ENCODE measurements at places on chromosomes 12 and 14. TPM values are rescaled to one million over a fixed set of nuclear protein-coding genes. Genes with fewer than 3 reads are reported as not detected.

DNA sequence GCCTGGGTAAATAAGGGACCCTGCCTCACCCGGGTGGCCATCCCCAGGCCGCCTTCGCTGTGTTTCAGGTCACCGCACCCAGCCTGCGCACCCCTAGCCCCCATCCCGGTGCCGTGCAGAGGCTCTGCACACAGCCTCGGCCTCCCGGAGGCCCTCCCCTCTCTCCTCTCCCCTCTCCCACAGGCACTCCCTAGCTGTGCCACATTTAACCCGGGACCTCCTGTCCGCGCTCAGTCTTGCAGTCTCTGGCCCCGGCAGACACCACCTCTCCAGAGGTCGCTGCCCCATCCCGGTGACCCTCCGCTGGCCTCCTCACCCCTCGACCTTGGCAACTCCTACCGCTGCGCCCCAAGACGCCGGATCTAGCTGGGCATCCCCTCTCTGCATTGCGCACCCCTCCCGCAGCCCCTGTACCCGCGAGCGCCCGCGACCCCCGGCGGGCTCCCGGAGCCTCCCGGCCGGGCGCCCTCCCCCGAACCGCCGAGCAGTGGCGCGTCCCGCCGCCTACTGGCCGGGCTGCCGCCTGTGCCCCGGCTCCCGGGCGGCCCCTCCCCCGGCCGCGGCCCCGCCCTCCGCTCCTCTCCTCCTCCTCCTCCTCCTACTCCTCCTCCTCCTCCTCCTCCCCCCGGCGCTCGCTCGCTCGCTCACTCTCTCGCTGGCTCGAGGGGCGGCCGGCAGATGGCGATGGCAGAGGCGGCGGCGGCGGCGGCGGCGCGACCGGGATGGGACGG lies 120.7 kb downstream of the AACS start:
- no peaks in the 10 kb centered on the region for H3K36me3 ChIP-seq
- H3K4me1 ChIP-seq = no peaks in the 10 kb centered on the region
- H3K27ac ChIP-seq = no peak within 1 kb of the TSS
- peak within 1 kb of the TSS; percentile 14 for H3K4me3 ChIP-seq
- peaks cover 53% of the 10 kb centered on the region for H3K27me3 ChIP-seq

GRCh38 chr12:93978553-93978952 lies 169.8 kb upstream of the PLXNC1 start:
- H3K4me1 ChIP-seq = no peaks in the 10 kb centered on the region
- no peak overlapping the region for H3K27ac ChIP-seq
- no peak overlapping the region for H3K4me3 ChIP-seq
- no peaks in the 10 kb centered on the region for H3K27me3 ChIP-seq
- H3K36me3 ChIP-seq = no peaks in the 10 kb centered on the region

GRCh38 chr14:69667938-69668335 lies 56.5 kb downstream of the SUSD6 start:
- H3K27ac ChIP-seq = no peak overlapping the region
- H3K36me3 ChIP-seq = peaks cover 6% of the 10 kb centered on the region
- no peaks in the 10 kb centered on the region for H3K27me3 ChIP-seq
- H3K4me1 ChIP-seq = peaks cover 5% of the 10 kb centered on the region
- no peak overlapping the region for H3K4me3 ChIP-seq

GRCh38 chr12:75990189-75990912 lies 41.2 kb downstream of the PHLDA1 start:
- DNase-seq = no peak
- no peak overlapping the region for H3K27ac ChIP-seq
- H3K27me3 ChIP-seq = no peaks in the 10 kb centered on the region
- no peak overlapping the region for H3K4me3 ChIP-seq
- no peaks in the 10 kb centered on the region for H3K4me1 ChIP-seq
- H3K36me3 ChIP-seq = no peaks in the 10 kb centered on the region

DNA sequence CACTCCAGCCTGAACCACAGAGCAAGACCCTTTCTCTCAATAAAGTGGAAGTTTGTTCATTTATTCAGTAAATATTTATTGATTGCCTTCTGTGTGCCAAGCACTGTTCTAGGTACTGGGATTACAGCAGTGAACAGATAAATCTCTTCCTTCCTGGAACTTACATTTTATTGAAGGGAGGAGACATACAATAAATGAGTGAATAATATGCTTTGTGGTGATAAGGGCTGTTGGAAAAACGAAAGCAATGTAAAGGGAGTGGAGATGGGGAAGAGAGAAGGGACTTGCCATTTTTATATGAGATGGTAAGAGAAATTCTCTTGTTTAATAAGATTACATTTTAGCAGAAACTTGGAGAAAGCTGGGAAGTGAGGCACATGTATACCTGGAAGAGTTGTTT lies 1.6 kb downstream of the GSKIP start:
- H3K27me3 ChIP-seq = no peaks in the 10 kb centered on the region
- H3K4me3 ChIP-seq = peak overlapping the region; percentile 92
- no peaks in the 10 kb centered on the region for H3K36me3 ChIP-seq
- peaks cover 11% of the 10 kb centered on the region for H3K4me1 ChIP-seq

DNA sequence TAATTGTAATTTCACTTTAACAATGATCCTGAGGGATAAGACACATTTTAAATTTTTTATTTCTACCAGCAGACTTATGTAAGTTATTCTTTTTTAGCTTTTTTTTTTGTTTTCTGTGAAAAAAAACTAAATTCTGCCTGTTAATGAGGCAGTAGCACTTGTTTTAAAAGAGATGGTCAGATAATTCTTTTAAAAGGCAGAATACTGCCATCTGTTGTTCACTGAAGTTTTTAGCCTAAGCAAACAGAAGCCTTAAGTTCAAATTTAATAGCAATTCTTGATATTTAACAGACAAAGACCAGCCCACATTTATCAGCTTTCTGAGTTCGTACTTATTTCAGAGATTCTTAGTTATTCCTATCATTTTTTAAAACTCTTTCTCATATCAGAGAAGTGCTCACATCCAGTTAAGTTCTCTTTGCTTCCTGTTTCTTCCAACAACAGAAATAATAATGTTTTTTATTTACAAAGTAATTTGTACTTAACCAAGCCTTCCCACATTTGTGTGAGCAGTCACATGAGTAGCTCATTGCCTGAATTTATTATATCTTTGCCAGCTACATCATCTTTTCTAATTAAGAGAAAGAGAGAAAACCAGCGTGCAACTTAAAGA lies 93.4 kb upstream of the SLCO1C1 start:
- no peaks in the 10 kb centered on the region for H3K27me3 ChIP-seq
- no peak for DNase-seq
- no peaks in the 10 kb centered on the region for H3K36me3 ChIP-seq
- H3K4me1 ChIP-seq = no peaks in the 10 kb centered on the region
- no peak overlapping the region for H3K4me3 ChIP-seq
- no peak overlapping the region for H3K27ac ChIP-seq

GRCh38 chr12:93111773-93112172 lies 182.7 kb upstream of the EEA1 start:
- no peak overlapping the region for H3K27ac ChIP-seq
- no peak for DNase-seq
- no peaks in the 10 kb centered on the region for H3K36me3 ChIP-seq

DNA sequence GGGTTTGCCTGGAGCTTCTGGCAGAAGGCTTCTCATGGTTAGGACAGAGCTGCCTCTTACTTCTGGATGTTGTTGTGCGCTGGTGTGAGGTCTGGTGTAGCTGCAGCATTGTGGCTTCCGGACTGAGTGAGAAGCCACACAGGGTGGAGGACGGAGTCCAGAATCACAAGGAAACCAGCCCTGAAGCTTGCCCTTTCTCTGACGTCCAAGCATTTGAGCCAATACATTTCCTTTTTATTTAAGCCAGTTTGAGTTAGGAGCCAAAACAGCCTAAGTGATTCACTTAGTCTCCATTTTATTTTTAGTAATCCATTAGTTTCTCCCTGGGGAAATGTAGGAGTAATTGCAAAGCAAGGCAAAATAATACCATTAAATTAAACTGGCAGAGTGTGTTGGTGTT lies 402.4 kb upstream of the RGS6 start:
- H3K4me1 ChIP-seq = no peaks in the 10 kb centered on the region
- H3K4me3 ChIP-seq = no peak overlapping the region
- DNase-seq = no peak
- no peaks in the 10 kb centered on the region for H3K36me3 ChIP-seq
- no peak overlapping the region for H3K27ac ChIP-seq

GRCh38 chr12:3728686-3729085 lies 24.2 kb downstream of the CRACR2A start:
- no peaks in the 10 kb centered on the region for H3K27me3 ChIP-seq
- peaks cover 15% of the 10 kb centered on the region for H3K36me3 ChIP-seq
- no peak for DNase-seq
- no peak overlapping the region for H3K27ac ChIP-seq

DNA sequence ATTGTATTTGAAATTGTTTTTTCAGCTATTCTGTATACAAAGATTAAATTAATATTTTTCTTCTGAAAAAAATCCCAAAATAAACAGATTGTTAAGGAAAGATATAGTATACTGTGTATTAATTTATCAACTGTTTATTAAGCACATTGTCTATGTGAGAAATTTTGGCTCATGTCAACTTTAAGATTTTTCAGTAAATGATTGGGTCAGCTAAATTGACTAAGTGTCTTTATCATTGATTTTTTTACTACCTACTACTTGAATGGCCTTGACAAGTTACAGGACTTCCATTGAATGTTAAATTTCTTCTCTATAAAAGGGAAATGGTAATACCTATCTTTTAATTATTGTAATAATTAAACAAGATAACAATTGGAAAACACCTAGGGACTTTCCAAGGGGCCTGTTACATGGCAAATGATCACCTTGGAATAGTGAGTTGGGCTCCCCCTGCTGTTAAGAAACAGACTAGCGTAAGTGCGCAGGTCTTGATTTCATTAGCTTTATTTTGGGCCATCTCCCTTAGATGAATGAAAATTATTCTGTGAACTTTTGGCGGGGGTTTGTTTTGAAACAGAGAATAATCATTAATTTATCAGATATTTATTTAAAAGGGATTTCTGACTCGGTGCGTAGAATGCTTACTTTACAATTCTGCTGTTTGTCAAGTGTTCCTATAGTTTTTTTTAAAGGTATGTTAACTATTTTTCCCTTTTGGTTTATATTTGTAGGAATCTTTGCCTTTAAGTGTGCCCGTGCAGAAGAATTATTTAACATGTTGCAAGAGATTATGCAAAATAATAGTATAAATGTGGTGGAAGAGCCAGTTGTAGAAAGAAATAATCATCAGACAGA lies 14.5 kb upstream of the CCT2 start:
- no peaks in the 10 kb centered on the region for H3K4me1 ChIP-seq
- no peak overlapping the region for H3K4me3 ChIP-seq
- H3K36me3 ChIP-seq = peaks cover 49% of the 10 kb centered on the region
- DNase-seq = peak; percentile 76

GRCh38 chr14:68897559-68898155 lies 81.4 kb downstream of the ACTN1 start:
- no peaks in the 10 kb centered on the region for H3K4me1 ChIP-seq
- no peaks in the 10 kb centered on the region for H3K27me3 ChIP-seq
- no peak for DNase-seq
- peaks cover 38% of the 10 kb centered on the region for H3K36me3 ChIP-seq
- no peak overlapping the region for H3K4me3 ChIP-seq

DNA sequence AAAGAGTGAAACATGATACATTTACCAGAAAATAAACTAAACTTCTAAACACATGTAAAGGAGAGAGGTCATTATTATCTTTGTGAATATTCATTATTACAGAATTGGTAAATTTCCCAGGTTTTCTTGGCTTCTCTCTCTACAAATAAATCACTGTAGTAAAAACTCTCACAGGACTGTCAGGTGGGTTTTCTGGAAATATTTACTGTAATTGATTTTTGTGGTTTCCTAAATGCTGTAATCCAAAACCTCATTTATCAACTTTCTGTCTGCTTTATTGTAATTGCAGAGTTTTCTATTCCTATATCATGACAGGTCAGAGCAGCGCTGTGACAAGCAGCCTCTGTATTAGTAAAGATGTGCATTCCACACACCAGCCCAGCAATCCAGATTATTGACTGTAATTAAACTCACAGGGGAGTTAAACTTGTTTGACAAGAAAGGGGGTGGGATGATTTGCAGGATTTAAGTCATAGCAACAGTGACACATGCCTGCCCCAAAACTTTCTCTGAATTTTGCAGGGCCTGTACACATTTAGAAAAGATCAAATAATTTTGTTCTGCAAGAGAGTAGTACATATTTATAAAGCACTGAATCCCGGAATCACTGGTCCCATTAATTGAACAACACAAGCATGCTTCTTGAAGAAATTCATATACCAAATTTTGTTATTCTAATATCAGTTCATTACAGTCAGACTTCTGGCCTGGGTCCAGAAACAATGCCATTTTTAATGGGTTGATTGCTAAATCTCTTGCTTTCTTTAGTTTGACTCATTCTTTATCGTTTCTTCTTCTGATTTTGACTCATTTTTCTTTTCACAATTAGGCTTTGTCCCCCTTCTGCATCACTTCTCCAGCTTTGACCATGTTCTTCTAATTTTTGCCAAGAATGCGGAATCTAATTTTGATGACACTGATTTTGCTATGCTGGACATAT lies 42.2 kb downstream of the PTPRO start:
- H3K27ac ChIP-seq = no peak overlapping the region
- no peak for DNase-seq

GRCh38 chr12:7948589-7949260 lies 12.7 kb upstream of the SLC2A3 start:
- peak overlapping the region; percentile 68 for H3K27ac ChIP-seq
- no peaks in the 10 kb centered on the region for H3K36me3 ChIP-seq
- no peak for DNase-seq

- H3K4me3 ChIP-seq = no peak overlapping the region
- no peak overlapping the region for H3K27ac ChIP-seq
- peaks cover 4% of the 10 kb centered on the region for H3K4me1 ChIP-seq
- H3K36me3 ChIP-seq = no peaks in the 10 kb centered on the region
Measured at GRCh38 chr14:60309867-60310552, 61.0 kb downstream of the PPM1A start.

DNA sequence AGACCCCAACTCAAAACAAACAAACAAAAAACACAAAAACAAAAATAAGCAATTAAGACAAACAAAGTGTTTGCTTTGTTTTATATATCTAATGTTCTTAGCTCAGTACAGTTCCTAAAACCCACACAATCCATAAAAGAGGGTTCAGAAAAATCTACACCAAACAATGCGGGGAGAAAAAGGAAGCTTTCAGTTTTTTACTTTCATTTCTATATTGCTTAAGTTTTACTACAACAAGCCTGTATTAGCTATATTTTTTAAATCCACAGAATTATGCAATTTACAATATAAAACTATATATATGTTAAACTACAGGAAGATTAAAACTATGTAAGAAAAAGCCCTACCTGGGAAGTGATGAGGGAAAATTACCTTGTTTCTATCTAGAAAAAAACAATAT lies 41.4 kb downstream of the CLIP1 start:
- H3K27ac ChIP-seq = no peak overlapping the region
- no peak for DNase-seq
- H3K4me1 ChIP-seq = no peaks in the 10 kb centered on the region
- no peak overlapping the region for H3K4me3 ChIP-seq
- H3K27me3 ChIP-seq = no peaks in the 10 kb centered on the region

- no peak overlapping the region for H3K4me3 ChIP-seq
- H3K27ac ChIP-seq = no peak overlapping the region
Measured at GRCh38 chr14:32984241-32984930, 45.7 kb downstream of the NPAS3 start.

DNA sequence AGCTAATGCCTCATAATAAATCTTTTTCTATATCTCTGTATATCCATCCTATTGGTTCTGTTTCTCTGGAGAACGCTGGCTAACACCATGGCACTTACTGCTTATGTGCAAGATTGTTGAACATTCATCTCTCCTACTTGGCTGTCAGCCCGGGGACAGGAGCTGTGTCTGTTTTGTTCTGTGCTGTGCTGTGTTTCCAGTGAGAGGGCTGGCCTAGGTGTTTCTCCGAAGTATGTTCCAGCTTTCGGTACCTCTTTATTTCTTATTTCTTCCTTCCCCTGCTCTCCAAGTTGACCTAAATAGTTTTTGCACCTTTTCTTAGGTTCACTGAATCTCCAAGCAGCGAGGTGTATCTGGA lies 18.8 kb upstream of the NR4A1 start:
- DNase-seq = no peak
- no peaks in the 10 kb centered on the region for H3K27me3 ChIP-seq
- H3K36me3 ChIP-seq = no peaks in the 10 kb centered on the region
- no peak overlapping the region for H3K27ac ChIP-seq
- H3K4me3 ChIP-seq = 0 out of 2 replicates have a peak overlapping the region, but pooled peaks have one; percentile 36

Gene PPP1R1A
- total RNA-seq = not detected

Gene PKP2
- total RNA-seq = 3.5 TPM

Gene BAZ2A
- 72.1 TPM for total RNA-seq

Measured in K562 (cell line).